NCI-H524 (cell line): ENCODE measurements at places on chromosomes 7 and 10.

GRCh38 chr10:126094537-126094936, 198.2 kb downstream of the FANK1 start:
- no peak for DNase-seq

DNA sequence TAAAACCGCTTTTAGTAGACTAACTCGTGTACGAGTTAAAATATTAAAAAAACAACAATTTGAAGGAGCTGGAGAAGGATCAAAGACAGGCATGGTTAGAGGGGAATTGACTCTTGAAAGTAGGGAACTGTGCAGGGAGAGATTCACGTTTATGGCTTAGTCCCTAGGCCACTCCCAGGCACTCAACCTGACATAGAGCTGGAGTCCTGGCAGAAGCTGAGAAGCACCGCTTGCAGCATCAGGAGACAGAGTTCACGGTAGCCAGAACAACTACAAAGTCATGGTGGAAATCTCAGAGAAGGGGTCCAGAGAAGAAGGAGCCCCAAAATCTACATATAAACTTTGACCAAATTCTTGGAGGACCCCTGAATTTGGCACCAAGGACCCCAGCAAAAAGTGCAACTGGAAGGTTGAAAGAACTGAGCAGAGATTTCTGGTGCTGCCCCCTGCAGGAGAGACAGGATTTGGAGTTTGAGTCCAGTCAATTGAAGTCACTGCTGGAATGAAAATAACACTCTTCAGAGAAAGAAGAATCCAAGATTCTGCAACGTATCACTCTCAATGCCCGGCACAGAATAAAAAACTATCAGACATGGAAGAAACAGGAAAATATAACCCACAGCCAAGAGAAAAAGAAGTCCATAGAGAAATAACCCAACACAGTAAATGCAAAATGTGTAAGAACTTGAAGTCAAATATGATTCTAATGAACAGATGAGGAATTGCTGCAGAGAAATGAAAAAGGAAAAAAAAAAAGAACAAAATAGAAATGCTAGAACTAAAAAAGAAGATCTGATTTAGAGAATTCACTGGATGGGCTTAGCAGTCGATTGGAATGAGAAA, 493.3 kb upstream of the PODXL start:
- DNase-seq: peak; percentile 28

- DNase-seq: no peak
Measured at GRCh38 chr7:89200758-89201157, 405.2 kb upstream of the TEX47 start.

GRCh38 chr10:92290076-92290836, 622 bp downstream of the CPEB3 start:
- peak; percentile 52 for DNase-seq

DNA sequence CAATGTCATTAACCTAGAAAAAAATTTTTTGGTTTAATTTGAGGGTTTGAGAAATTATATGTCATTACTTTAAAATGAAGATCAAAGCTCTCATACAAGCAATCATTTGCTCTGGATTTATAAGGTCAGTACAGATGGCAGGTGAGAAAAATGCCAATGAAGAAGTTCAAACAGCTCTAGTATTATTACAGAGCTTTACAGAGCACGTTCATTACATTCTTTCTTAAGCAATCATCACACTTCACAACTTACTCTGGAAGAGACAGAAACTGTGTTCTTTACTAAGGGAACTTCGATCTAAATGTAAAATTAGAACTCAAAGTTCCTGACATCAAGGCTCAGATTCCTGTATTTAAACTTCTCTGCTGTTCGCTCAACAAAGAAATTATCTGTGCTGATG, 153.4 kb downstream of the ATE1 start:
- no peak for DNase-seq

DNA sequence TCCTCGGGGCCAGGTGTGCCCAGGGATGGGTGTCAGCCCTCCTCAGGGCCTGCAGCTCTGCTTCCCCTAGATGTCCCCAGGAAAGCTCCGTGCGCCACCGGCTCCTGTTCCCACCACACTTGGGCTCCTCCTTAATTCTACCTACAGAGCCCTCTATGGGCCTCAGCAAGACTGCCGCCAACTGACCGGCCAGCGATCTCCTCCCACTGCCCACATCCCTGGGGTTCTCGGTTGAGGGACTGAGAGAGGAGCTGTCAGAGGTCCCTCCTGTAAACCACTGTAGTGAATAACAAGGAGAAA, 5.3 kb upstream of the LDB3 start:
- no peak for DNase-seq

DNA sequence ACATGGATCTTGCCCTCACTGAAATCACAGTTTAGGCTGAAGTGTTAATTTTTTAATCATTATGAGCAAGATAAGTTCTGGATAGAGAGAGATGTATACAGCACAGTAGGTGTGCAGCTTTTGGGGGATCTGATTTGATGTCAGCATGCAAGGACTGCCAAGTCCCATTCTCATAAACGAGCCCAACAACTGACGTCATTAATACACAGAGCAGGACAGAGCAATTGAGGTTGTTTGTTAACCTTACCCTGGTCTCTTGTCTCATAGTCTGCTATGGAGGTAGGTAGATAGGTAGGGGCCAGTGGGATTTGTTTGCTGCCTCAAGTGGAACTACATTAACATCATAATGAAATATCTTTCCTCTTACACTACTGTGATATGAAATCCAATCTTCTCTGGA, 8.6 kb upstream of the TMEM229A start:
- no peak for DNase-seq
